ENCODE measurements at places on chromosomes 4 and X.
A peak's percentile ranks its signal among the peaks of the same experiment; 100 is the strongest.

DNA sequence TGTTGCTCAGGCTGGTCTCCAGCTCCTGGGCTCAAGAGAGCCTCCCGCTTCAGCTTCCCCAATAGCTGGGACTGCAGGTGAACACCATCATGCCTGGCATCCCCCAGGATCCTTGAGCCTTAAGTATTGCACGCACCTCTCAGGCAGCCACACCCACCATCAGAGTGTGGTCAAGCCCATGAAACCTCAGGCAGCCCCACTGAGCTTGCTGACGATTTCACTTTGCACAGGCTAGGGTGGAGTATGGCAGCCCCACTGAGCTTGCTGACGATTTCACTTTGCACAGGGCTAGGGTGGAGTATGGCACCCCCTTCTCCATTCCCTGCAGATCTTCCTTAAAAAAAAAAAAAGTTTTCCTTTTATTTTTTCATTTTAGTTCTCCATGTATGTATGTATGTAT is 57.2 kb downstream of the RHOXF2B start:
- no peaks in the 10 kb centered on the region for H3K4me1 ChIP-seq
- H3K27ac ChIP-seq, result no peak overlapping the region
- H3K4me3 ChIP-seq, result no peak overlapping the region
- H3K27me3 ChIP-seq, result no peaks in the 10 kb centered on the region

GRCh38 chr4:168487282-168488035 is 7.2 kb upstream of the DDX60L start:
- H3K27me3 ChIP-seq, result no peaks in the 10 kb centered on the region
- peak overlapping the region; percentile 25 for H3K27ac ChIP-seq
- no peaks in the 10 kb centered on the region for H3K36me3 ChIP-seq
- H3K4me1 ChIP-seq, result no peaks in the 10 kb centered on the region
- H3K4me3 ChIP-seq, result no peak overlapping the region
- DNase-seq, result no peak

- no peaks in the 10 kb centered on the region for H3K4me1 ChIP-seq
- H3K27me3 ChIP-seq, result no peaks in the 10 kb centered on the region
- H3K36me3 ChIP-seq, result no peaks in the 10 kb centered on the region
- H3K4me3 ChIP-seq, result no peak overlapping the region
These were observed 169.8 kb downstream of the SCFD2 start for GRCh38 chr4:53195815-53196661.

GRCh38 chr4:171573181-171573580 is 240.0 kb upstream of the GALNTL6 start:
- H3K27ac ChIP-seq, result no peak overlapping the region
- H3K4me3 ChIP-seq, result no peak overlapping the region
- no peaks in the 10 kb centered on the region for H3K4me1 ChIP-seq
- H3K36me3 ChIP-seq, result no peaks in the 10 kb centered on the region
- no peak for DNase-seq

GRCh38 chr4:109978704-109979454 is 66.2 kb downstream of the EGF start:
- no peak overlapping the region for H3K4me3 ChIP-seq
- no peaks in the 10 kb centered on the region for H3K4me1 ChIP-seq
- no peak for DNase-seq
- H3K27ac ChIP-seq, result no peak overlapping the region
- no peaks in the 10 kb centered on the region for H3K36me3 ChIP-seq

Measured in esophagus squamous epithelium (tissue), 5 donors.